Activated naive CD8-positive, alpha-beta T cell treated with anti-CD3 and anti-CD28 coated beads for 36 hours (primary cell): ENCODE measurements at places on chromosomes 2 and 18.

GRCh38 chr2:180463608-180464007, 456.5 kb upstream of the CWC22 start:
- no peak for DNase-seq

GRCh38 chr2:230012267-230012884, 56.3 kb downstream of the SLC16A14 start:
- no peak for DNase-seq

DNA sequence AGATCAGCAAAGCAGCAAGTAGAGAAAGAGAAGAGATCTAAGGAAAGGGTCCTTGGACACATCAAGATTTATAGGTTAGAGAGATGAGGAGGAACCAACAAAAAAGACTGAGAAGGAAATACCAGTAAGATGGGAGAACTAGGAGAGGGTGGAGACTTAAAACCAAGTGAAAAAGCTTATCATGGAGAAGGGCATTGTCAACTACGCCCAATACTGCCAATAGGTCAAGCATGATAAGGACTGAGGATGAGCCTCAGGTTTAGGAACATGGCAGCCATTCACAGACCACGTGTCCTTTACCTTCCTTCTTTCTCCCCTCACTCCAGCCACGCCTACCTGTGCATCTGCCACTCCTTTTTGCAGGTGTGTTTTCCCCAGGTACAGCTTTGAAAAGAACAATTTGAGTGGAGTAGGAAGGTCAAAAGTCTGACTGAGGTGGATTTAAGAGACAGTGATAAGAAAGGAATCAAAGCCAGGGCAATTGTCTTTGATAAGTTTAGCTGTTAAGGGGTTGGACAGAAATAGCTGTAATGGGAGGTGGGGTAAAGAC, 238.7 kb downstream of the STK39 start:
- no peak for DNase-seq

- no peak for DNase-seq
Observed at GRCh38 chr2:135798762-135799161, 38.2 kb downstream of the LCT start.

DNA sequence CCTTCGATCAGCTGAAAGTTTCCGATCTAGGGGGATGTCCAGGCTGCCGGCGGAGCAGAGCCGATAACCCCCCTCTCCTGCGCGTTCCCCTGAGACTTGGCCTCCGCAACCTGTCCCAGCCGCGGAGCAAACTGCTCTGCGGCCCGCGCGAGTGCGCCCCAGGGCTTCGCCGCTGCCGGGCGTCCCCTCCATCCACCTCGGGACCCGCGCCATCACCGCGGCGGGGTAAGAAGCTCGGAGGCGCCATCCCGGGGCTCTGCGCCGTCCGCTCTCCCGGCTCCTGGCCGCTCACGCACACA, 990 bp upstream of the GDF7 start:
- DNase-seq, result no peak
